ENCODE measurements at places on chromosomes 1 and 21. TPM values are rescaled to one million over a fixed set of nuclear protein-coding genes. Genes with fewer than 3 reads are reported as not detected.
A peak's percentile ranks its signal among the peaks of the same experiment; 100 is the strongest.

DNA sequence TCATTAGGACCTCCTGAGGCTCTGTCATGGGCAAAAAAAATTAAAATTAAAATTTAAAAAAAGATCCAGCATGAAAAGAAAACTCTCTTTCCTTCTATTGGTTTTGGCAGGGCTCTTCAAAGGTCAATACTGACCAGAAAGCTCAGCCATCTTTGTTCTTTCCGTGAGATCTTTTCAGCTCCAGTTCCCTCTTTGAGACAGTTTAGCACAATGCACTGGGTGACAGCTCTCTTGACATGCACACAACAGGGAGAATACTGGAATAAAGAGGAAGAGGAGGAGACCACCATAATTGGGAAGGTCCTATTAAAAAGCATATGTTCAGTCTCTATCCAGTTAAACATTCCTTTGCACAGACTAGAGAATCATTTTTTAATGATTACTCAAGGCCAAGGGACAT is 6.3 kb downstream of the LIX1L start:
- H3K27me3 ChIP-seq: no peaks in the 10 kb centered on the region
- DNase-seq: no peak
- H3K4me1 ChIP-seq: peaks cover 25% of the 10 kb centered on the region
- H3K4me3 ChIP-seq: no peak overlapping the region
- peaks cover 12% of the 10 kb centered on the region for H3K36me3 ChIP-seq

DNA sequence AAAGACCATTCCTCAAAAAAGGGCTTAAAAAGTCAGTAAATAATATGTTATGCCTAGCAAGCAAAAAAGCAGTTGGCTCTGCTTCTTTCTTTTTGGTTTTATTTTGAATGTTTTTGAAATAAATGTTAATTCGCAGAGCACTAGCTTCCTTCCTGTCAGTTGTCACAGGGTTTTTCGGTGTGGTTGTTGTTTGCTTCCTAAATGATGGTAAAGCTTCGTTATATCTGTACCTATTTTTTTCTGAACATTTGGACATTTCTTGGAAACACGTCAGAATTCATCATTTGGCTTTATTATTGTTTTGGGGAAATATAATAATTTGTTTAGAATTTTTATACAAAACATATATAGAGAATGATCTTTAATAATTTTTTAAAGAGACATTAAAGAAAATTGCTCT is 351.9 kb upstream of the SGIP1 start:
- no peak overlapping the region for H3K27ac ChIP-seq
- no peaks in the 10 kb centered on the region for H3K27me3 ChIP-seq
- no peak for DNase-seq
- H3K4me3 ChIP-seq: no peak overlapping the region
- no peaks in the 10 kb centered on the region for H3K36me3 ChIP-seq

ANGPTL3 gene
- total RNA-seq: not detected

- H3K4me3 ChIP-seq: no peak overlapping the region
- H3K36me3 ChIP-seq: peaks cover 7% of the 10 kb centered on the region
- no peak overlapping the region for H3K27ac ChIP-seq
- peaks cover 6% of the 10 kb centered on the region for H3K27me3 ChIP-seq
Measured at GRCh38 chr1:42453386-42453785, 2.4 kb downstream of the ZMYND12 start.

DNA sequence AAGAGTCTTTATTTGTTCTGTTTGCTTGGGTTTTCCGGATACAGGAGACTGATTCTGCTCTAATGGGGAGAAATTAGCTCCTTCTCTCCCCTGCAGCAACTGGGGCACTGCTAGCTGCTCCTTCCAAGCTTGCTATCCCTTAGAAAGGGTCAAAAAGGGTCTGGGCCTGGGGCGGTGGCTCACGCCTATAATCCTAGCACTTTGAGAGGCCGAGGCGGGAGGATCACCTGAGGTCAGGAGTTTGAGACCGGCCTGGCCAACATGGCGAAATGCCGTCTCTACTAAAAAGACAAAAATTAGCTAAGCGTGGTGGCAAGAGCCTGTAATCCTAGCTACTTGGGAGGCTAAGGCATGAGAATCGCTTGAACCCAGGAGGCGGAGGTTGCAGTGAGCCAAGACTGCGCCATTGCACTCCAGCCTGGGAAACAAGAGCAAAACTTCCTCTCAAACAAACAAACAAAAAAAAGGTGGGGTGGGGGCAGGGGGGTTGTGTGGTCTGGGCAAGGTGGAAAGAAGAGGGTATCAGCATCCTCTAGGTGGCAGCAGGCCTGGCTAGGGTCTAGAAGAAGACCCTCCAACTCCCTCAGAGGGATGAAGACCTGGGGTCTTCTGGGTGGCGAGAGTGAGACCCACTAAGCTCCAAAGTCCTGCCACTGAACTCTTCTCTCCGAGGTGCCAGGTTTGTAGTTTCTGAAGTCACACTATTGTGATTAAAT is 15.4 kb upstream of the TBX15 start:
- no peak overlapping the region for H3K27ac ChIP-seq
- no peaks in the 10 kb centered on the region for H3K36me3 ChIP-seq
- H3K4me3 ChIP-seq: no peak overlapping the region
- H3K27me3 ChIP-seq: peaks cover 52% of the 10 kb centered on the region

LRRC7 gene
- 0.07 TPM for total RNA-seq

DIP2A gene
- 45.7 TPM for total RNA-seq

TRIM67 gene
- total RNA-seq: 0.06 TPM

GRCh38 chr1:42816585-42817439 is at the start of the genes ERMAP and SVBP:
ERMAP (plus strand) TSS chr1:42817122; CDS start chr1:42830449, 13,327 bp downstream.
SVBP (minus strand) TSS chr1:42817397; CDS start chr1:42816544, 853 bp downstream.
- H3K4me1 ChIP-seq: peaks cover 31% of the 10 kb centered on the region
- DNase-seq: peak; percentile 89
- H3K27ac ChIP-seq: peak within 1 kb of the TSS; percentile 97

Data from A673 (cell line).